ENCODE measurements at places on chromosomes 16 and 17.

- DNase-seq, result no peak
Measured at GRCh38 chr17:43547659-43548256, 1.6 kb upstream of the ETV4 start.

GRCh38 chr16:50667497-50668367 lies 13.4 kb downstream of the SNX20 start:
- DNase-seq, result no peak

DNA sequence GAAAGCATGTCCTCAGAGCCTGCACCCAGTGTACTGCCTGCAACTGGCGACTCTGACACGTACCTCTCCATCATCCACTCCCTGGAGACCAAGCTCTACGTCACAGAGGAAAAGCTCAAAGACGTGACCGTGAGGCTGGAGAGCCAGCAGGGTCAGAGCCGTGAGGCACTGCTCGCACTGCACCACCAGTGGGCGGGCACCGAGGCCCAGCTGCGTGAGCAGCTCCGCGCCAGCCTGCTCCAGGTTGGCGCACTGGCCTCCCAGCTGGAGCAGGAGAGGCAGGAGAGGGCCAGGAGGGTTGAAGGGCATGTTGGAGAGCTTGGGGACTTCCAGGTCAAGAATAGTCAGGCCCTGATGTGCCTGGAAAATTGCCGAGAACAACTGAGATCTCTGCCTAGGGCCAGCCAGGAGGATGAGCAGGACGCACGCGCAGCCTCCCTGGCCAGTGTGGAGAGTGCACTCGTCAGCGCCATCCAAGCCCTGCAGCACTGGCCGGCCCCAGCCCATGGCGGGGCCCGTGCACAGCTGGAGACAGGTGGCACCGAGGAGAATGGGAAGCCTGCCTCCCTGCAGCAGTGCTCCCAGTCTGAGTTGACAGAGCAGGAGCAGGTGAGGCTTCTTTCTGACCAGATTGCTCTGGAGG lies 40.3 kb downstream of the PLD6 start:
- DNase-seq, result no peak

- DNase-seq, result no peak
Measured at GRCh38 chr16:1788708-1789100, 4.8 kb downstream of the IGFALS start.

DNA sequence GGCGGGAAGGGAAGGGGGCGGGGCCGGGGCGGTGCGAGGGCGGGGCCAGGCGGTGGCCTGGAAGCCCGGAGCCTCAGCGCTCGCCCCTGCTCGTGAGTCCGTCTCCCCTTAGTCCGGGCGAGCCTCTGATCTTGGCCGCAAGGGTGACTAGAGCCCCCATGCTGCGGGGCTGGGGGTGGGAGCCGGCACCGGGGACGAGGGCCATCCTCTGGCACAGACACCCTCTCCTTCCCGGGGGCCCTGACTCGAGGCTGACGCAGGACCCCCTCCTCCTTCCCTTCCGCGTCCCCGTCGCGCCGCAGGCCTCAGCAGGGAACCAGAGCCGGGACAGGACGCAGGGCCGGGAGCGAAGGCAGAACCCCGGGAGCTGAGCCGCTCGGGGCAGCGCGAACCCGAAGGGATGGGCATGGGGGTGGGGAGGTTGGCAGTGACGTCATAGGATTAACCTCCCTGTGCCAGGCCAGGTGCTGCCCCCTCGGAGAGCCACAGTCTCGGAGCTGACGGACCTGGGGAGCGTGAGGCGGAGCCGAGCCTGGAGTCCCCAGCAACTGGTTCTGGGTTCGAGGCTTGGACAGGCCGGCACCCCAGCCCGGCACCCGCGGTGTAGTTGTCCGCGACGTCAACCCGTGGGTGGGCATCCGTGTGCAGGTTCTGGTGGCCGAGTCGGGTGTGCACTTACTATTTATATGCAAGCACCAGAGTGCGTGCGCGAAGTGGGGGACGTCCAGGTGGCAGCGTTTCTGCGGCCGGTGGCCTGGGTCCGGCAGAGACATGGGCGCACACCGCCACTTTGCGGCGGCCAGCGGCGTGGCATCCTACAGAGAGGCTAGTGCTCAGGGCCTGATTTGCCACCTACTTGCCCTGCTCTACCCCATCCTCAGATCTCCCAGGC lies 503 bp upstream of the PLCD3 start:
- DNase-seq, result peak; percentile 80

DNA sequence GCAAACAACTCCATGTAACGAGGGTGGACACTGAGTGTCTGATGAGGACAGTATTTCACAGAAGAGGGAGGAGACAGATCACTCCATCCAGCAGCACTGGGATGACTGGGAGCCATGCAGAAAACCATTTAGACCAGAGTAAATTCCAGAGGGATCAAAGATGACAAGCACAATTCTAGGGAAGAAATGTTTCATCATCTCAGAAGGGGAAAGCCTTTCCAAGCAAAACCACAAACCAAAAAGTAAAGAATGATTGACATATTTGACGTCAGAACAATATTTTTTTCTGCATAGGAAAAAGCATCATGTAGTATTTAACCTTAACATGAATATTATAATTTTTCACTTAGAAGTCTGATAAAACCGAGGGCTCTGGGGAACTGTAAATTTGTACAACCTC lies 4.8 kb downstream of the DNASE1 start:
- no peak for DNase-seq

DNA sequence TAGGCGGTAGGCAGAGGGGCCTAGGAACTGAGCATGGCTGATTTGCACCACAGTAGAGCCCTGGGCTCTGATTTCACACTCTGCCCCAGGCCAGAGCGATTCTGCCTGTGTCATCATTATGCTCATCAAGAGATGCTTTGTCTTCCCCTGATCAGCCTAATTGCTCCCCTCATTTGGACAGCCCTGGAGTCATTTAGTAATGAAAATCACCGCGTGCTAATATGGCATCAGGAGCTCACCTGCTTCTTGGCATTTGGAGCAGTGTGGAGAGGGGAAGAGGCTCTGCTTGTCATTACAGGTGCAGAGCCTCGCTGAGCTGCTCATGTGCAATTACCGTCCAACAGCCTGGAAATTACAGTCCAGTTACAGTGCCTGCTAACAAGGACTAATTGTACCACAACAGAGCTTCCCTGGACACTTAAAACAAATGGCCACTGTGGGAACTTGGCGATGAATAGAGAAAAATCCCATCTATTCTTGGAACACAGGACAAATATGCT lies 157.1 kb upstream of the WSCD1 start:
- peak; percentile 95 for DNase-seq

DNA sequence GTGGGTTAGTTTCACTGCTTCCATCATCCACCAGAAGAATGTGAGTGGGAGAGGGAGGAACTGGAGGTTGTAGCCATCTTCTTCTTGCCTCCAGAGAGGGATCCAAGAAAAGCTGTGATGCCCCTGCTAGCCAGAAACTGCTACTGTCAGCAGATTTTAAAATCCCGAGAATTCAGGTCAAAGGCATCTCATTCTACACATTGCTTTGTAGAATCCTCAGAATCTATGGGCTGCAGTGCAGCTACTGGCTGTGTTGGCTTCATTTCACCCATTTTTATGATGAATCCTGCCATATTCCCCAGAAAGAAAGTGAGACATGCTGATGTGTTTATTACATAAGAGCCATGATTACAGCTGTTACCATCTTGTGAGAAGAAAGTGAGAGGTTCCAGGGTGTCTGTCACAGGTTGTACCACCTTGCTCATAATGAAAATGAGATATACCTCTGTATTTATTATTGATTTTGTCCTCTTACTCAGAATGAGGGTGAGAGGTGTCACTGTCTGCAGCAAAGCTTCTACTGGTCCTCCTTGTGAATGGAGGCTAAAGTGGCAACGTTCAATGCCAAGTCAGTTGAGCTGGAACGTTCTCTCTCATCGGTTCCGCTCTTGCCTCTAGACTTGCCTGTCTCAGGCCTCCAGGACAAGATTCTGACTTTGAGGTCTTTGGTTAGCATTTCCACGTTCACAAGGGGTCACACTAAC lies 50.1 kb upstream of the MYH10 start:
- DNase-seq, result no peak

- DNase-seq, result no peak
Measured at GRCh38 chr16:8179615-8180014, 410.7 kb downstream of the TMEM114 start.

DNA sequence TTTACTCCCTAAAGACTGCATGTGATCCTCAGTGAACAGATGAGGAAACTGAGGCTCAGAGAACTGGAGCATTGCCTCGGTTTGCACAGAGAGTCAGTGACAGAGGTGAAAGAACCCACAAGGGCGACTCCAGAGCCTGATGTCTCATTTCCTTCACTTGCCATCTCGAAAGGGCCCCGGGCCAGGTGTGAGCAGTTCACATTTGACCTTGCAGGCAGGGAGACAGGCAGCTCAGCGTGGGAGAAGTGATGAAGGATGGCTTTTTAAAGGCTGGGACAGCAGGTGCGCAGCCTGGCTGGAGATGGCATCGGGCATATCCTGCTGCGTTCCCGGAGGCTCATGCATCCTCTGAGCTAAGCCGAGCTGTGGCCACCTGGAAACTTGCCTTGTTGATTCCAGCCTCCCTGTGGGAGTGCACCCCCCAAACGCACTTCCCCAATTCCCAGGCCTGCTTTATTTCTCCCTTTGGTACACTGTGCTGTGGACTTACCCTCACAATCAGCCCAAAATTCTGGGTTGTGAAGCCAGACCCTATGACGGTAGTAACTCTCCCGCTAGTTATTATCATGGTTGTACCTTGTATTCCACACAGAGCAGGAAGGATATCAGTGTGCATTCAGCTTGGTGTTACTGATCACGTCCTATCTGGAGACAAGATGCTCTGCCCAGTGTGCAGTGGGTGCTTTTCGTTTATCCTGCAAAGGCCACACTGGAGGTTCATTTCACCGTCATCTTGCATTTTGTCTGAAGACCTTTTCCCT lies 753.2 kb upstream of the EEF2KMT start:
- DNase-seq, result peak; percentile 18

- no peak for DNase-seq
Measured at GRCh38 chr17:61449707-61450640, 2.2 kb upstream of the TBX4 start.

- DNase-seq, result no peak
Measured at GRCh38 chr16:87725596-87726235, 40.1 kb downstream of the KLHDC4 start.

DNA sequence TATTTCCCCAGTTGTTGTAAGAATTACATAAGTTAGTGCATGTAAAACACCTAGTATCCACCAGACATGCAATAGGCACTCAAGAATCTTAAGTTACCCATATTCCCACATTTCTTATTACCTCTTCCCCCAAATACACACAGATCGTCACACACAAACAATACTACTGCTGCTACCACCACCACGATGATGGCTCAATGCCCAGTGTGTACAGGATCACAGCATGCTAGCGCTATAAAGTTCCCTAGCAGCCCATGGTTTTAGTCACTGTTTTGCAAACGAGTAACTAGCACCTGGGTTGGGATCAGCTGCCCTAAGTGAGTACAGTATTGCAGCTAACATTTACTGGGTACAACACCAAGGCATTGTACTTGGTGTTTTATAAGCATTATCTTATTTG lies 411.7 kb downstream of the UTP18 start:
- DNase-seq, result no peak

DNA sequence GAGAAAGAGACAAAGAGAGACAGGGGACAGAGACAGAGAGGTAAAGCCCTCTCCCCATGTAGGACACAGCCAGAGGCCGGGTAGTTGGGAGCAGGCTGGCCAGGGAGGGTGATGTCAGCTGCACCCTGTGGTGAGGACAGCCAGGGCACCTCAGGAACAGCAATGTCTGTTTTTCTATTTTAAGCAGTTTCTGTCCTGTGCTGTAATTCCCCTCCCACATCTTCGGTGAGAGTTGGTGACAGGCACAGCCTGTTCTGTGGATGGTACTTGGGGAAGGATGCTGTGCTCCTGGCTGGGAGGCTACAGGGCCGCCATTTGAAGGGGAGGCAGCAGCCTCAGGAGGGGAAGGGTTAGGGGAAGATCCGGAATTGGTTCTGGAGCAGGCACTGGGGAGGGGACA lies 163.5 kb downstream of the SDK2 start:
- peak; percentile 11 for DNase-seq

DNA sequence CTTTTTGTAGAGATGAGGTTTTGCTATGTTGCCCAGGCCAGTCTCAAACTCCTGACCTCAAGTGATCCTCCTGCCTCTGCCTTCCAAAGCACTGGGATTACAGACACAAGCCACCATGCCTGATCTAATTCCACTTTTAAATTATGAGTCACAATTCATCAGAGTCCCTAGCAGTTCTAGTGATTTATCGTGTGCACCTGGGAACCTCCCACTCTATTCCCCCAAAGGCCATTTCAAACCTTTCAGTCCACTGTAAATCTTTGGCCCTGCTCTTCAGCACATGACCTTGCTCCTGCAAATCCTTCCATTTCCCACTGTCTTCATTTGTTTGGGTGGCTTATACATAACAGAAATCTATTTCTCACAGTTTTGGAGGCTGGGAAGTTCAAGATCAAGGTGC lies 73.0 kb downstream of the HS3ST2 start:
- DNase-seq, result no peak

DNA sequence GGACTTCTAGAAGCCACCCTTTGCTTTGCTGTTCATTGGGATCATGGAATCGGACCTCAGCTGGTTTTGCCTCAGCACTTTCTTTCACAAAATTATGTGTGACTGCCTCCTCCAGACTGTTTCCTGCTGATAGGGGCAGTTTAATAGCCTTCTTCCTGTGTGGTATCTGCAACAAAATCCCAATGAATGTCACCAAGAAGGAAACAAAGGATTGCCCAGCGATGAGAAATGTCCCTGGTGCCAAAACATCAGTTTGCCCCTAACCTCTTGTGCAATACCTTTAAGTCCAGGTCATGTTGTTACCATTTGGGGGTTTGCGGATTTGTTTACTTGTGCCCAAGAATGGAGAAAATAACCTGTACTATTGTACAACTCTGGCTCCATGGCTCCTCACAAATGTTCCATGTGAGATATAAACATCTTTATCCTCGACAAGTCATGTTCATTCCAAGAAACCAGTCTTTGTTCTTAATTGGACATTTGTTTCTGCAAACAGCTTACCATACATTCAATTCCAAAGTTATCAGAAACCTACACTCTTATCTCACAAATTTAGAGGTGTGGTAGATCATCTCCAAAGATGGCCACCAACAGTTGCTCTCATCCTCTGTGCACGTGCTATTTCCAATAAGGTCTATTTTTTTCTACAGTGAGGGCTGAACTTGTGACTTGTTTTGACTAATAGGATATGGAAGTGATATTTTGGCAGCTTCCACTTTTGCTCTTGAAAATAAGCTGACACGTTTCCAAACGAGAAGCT lies 14.8 kb downstream of the TAC4 start:
- DNase-seq, result no peak

DNA sequence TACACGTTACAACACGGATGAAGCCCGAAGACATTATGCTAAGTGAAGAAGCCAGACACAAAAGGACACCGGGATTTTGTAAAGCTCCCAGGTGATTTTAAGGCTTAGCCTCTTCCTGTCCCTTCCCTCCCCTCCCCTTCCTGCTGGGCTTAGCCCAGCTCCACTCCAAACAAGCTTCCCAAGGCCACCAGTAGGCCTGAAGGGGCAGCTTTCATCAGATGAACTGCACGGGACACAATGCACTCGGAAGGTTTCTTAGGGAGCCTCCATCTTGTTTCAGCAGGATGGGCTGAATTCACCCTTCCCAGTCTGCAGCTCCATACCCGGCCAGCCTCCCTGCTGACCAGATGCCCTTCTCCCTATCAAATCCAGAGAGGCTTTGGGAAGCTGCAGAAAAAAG lies 10.4 kb downstream of the MEFV start:
- DNase-seq, result no peak
